ENCODE measurements at places on chromosomes 4 and X.

DNA sequence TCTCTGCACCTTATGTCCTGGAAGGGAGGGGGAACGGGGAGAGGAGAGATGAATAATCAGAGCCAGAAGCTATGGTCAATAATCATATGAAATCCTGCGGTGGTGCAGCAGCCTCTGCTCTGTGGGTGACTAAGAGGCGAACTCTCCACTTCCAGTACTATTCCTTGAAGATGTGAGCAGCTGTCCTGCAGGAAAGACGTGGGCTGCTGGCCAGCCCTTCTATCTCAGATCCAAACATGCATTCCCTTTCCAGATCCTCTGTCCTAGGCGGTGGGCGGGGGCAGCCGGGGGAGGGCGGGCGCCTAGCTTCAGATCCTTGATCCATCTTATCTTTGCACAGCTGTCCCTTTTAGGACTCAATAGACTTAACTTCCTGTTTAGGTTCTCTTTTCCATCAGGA, 34.5 kb downstream of the SPINK2 start:
- no peak for DNase-seq

- no peak for DNase-seq
These were observed 101.2 kb downstream of the ZNF674 start for GRCh38 chrX:46444011-46444410.

GRCh38 chrX:20529711-20530110, 263.0 kb upstream of the RPS6KA3 start:
- no peak for DNase-seq

DNA sequence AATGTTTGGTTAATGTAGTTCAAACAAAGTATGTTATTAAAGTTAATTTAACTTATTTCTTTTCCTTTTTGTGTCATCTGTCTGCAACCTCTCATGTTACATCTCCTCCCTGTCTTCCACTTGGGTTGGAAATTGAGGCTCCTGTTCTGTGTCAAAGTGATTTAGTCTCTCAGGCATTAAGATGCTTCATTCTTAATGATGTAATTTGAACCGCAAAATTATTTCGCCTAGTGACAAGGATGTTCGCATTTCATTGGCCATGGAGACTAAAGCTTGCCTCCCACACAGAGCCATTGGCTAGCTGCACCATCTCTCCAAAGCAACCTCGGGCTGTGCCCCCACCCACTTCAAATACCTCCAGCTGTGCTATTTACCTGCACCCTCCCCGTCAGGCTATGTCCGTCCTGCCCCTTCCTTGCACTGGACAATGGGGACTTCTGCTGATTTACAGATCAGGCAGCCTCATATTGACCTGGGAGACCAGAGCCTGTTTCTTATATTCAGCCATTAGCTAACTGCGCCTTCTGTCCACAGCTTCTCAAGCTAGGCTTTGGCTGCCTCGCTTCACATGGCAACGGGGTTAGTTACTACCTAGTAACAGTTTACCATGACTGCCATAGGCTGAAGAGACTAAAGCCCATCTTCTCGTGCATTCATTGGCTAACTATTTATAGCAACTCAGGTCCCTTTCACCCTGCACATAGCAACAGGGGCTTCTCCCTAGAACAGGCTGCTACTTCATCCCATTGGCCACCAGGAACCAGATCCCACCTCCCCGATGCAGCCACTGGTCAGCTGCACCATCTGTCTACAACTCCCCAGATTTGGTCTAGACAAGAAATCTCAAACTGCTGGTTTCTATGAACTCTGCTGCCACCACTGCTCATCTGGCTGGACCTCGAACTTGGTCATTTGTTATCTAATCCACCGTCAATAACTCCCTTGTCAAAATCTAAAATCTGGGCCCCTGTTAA, 8.6 kb upstream of the ZNF157 start:
- peak; percentile 98 for DNase-seq

GRCh38 chr4:7214359-7214758, 22.0 kb downstream of the SORCS2 start:
- no peak for DNase-seq

DNA sequence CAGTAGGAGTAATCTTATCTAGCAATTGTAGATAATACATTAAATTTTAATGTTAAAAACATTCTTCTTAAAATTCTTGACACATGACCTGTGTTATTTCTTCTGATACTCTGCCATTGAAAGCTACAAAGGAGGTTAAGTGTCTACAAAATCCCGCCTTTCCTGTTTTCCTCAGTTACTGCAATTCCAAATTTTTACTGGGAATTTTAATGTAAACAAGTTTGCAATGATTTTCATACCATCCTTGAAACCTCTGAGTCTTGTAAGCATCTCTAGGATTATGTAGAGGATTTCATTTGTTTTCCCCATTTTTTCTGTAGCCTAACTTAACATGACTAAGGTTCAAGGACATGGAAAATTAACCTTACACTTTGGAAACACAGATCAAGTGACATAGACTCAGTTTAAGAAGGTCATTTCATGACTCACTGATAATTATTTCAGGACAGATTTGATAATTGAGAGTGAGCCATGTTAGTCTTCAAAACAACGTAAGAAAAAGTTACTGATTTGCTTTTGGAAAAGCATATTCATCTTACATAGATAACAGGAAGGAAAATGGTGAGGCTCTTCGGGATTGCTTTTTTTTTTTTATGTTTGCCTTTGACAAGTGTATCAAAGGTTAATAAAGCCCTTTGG, 39.6 kb upstream of the PDLIM5 start:
- DNase-seq: no peak

- DNase-seq: no peak
These were observed 125.3 kb upstream of the PABPC4L start for GRCh38 chr4:134326866-134327265.

DNA sequence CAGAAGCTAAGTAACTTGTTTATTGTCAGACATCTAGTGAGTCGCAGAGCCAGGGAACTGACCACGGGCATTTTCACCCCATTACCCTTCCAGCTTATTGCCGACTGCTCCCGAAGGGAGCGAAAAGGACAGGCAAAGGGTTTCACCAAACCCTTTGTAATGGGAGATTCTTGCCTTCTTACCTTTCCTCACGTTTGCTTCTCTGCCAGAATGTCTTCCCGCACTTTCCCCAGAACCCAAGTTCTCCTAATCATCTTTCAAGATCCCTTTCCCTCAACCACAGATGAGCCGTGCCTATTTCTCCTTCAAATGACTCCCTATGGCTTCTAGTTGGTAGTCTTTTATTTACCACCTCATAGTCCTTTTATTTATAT, 520 bp upstream of the SRP72 start:
- peak; percentile 14 for DNase-seq

DNA sequence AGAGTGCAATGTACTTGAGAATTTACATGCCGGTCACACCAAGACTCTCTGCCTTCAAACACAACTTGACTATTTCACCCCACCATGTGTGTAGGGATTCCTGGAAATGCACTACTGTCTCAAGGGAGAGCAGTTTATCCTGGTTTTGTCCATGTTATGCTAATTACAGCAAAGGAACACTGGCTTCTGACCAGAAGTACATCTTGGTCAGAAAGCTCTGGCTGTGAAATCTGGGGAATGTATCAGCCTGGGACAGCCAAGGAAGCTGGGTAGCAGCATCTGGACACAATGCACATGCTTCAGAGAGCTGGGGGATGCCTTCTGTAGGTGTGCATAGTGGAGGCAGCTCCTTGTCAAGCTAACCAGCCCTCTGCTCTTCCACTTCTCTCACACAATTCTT, 1432.6 kb upstream of the TENM3 start:
- DNase-seq: no peak

GRCh38 chr4:125140966-125141495, 173.7 kb upstream of the FAT4 start:
- DNase-seq: no peak

GRCh38 chr4:38109370-38109769, 149.2 kb downstream of the PTTG2 start:
- no peak for DNase-seq

DNA sequence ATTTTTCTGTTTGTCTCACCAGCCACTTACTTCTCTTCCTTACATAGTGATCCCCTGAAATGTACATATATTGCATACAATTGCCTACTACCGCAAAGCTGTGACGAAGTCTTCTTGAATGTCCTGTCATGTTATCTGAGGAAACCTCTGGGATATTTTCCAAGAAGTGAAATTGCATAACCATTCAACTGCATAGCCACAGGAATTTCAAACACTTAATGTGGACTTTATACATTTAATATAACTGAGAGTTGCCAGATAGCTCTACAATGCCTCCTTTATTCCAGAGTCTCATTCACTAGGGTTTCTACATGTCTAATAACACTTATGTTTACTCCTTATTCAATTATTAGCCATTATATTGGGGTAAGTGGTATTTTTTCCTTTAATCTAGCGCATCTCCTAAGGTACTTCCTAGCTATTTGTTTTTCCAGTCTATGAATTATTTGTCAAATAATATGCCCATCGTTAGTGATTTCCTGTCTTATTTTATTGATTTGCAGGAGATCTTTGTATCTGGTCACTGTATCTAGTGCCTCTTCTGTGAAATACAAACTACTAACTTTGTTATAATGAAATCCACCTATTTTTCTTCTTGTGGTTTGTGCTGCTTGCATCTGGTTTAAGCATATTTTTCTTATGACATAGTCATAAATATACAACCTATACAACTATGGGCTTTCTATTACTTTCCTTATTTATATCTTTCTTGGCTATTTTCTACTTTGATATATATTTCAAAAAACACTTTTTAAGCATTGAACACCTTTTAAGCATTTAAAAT, 69.2 kb upstream of the GRID2 start:
- peak; percentile 9 for DNase-seq

DNA sequence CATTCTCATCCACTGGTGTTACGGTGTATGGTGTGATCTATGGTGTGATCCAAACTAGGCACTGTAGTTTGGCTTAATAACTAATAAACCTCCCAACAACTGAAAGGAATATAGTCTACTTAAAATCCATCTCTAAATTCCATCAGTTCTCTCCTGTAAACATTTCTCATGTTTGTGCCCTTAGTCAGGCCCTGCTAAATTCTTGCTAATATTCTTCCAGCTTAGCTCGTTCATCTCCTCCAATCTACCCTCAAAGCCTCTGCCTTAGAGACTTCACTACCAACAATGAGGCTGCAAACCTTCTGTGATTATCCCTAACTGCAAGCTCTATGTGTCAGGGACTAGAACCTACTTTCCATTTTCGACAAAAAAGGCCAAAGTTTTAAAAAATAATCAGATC, 28.1 kb downstream of the ZAR1 start:
- no peak for DNase-seq

GRCh38 chr4:185592845-185593488, 57.7 kb upstream of the PDLIM3 start:
- DNase-seq: no peak

GRCh38 chrX:109889289-109890006, 113.5 kb upstream of the TMEM164 start:
- peak; percentile 9 for DNase-seq

- peak; percentile 60 for DNase-seq
These were observed at the start of gene EDNRA for GRCh38 chr4:147480891-147481576. EDNRA (plus strand) TSS chr4:147481097; CDS start chr4:147485682, 4,585 bp downstream.

- no peak for DNase-seq
These were observed at the start of gene SH3D19 for GRCh38 chr4:151325111-151325948. SH3D19 (minus strand) TSS chr4:151325605; CDS start chr4:151325352, 253 bp downstream.

- no peak for DNase-seq
These were observed 226.6 kb upstream of the PITX2 start for GRCh38 chr4:110849461-110849860.

DNA sequence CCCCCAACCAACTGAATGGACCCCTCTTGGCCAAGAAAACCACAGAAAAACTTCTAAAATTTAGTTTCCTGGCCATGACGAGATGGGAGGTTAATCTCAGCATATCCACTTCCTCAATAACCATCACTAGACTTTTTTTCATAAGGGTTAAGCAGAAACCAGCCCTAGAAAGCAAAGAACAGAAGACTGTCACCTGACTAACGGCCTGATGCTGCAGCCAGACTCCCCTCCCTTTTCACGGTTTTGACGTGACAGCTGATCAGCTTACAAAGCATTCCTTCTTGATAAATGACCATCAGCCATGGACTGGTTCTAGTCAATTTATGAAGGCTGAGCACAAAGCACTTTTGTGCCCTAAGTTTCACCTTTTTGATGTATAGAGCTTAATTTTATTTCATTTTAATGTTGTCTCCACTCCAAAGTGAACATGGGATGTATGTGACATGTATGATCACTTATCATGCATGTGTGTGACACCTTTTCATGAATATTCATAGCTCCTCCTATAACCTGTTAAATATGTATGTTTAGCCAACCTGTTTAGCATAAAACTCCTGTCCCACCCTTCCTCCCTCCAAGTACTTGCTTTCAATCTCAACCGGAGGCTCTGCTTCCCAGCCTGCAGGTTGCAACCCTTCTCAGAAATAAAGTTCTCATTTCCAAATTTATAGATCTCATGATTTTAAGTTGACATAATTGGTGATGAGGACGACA, 56.3 kb downstream of the SERTM2 start:
- DNase-seq: no peak

GRCh38 chrX:39638526-39638925, 459.2 kb downstream of the BCOR start:
- DNase-seq: no peak

- no peak for DNase-seq
These were observed 674.6 kb upstream of the SLIT2 start for GRCh38 chr4:19577097-19577496.

DNA sequence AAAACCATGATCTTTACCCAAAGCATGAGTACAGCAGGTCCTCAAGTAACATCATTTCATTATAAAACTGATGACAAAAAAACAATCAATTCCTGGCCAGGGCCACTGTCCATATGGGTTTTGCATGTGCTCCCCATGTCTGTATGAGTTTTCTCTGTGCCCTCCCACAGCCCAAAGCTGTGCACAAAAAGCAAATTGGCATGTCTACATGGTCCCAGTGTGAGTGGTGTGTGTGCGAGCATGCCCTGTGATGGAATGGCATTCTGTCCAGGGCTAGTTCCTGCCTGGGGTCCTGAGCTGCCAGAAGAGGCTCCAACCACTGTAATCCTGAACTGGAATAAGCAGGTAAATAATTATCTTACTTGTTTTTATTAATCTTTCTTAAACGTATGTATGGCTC, 28.4 kb downstream of the SMARCA1 start:
- no peak for DNase-seq

DNA sequence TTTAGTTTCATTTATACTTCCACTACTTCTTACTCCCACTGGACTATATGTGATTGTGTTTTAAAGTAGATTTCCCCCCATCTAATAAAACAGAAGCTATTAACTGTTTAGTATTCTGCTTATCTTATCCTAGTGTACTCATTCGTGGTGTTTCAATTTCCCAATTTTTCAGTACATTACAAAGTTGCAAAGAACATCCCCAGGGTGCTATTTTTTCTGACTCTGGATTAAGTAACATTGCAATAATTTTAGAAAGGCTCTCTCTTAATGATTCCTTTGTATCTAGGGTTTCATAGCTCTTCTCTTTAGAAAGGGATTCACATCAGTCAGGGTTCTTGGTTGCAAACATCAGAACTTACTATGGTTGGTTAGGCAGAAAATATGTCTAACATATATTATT, 317.9 kb upstream of the DIPK2B start:
- no peak for DNase-seq

Measured in spinal cord (tissue), 10 donors.